ENCODE measurements at places on chromosomes 16 and 17.
A peak's percentile ranks its signal among the peaks of the same experiment; 100 is the strongest.

- no peak for DNase-seq
These were observed 85.9 kb upstream of the SMURF2 start for GRCh38 chr17:64747938-64748540.

GRCh38 chr16:48459167-48459566 is 74.0 kb upstream of the SIAH1 start:
- DNase-seq = no peak

GRCh38 chr17:63185420-63185819 is 219.4 kb downstream of the TANC2 start:
- no peak for DNase-seq

DNA sequence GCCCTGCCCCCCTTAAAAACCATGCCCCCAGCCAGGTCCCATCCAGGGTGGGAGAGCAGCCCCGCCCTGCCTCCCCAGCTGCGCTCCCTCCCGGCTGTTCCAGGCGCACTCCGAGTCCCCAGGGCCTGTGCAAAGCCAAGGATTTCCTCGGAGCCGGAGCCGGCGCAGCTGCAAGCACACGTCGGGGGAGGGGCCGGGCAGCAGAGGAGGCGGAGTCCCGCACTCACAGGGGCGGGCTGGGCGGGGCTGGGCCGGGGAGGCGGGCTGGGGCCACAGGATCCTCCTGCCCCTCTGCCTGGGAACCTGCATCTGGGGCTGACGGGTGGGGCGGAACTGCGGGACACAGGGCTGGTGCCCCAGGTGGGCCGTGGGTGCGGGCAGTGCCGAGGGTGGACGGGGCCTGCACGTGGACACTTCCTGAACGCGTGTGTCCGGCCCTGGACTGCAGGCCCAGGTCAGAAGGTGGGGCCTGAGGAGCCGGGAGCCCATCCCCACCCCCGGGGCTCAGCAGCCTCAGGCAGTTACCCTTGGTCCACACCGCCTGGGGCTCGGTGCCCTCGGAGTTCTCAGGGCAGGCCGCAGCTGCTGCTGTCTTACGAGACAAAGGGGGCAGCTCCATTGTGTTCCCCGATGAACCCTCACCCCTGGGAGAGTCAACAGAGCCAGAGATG is 24.0 kb upstream of the SSTR5 start:
- peak; percentile 51 for DNase-seq

DNA sequence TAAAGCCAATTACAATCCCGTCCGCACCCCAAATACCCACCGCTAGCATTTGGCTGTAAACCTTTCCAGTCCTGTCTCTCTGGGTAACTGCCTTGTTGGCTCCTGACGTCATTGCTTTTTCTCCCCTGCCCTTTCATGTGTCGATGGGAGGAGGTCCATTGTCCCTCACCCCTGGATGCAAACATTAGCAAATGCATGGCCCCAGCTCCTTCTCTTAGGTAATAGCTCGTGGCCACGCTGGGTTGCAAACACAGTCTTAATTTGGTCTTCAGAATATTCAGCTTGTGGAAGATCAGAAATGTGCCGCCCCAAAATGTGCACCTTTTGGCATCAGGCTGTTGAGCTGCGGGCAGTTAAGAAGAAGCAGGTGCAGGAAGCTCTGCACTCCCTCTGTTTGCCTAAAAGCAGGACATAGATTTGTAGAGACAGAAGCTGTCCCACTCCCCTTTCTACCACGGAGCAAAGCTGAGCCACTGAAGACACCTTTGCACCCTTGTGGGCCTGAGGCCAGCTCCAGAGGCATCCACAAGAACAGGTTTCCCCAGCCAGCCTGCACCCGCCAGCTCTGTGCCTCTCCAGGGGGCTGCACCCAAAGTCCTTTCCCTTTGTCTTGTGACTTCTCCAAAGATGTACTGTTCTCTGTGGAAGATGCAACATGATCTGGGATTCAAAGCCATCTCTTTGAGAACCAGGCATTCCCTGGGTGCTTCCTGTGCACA is 127.3 kb downstream of the MGAT5B start:
- DNase-seq = peak; percentile 56

Data from NCI-H1417 (cell line).